CD14-positive monocyte (primary cell): ENCODE measurements at places on chromosomes 1 and 21.

DNA sequence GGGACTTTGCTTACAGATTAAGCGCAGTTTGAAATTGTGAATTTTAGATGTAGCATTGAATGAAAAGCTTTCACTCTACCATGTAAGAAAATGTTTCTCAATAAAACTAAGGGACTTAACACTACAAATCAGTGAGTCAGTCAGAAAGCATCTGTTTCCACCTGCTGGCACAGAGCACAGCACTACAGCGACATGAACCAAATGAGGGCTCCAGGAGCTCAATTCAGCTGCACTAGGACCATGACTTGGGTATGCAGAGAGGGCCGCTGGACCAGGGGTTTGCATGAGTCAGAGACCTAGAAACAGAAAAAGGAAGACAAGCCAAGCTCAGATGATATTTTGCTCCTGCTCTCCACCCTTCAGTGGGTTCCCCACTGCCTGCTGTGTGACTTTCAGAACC, 5.2 kb downstream of the SUSD4 start:
- DNase-seq, result no peak

GRCh38 chr1:9905010-9905409, 5.1 kb downstream of the CTNNBIP1 start:
- no peak for DNase-seq

DNA sequence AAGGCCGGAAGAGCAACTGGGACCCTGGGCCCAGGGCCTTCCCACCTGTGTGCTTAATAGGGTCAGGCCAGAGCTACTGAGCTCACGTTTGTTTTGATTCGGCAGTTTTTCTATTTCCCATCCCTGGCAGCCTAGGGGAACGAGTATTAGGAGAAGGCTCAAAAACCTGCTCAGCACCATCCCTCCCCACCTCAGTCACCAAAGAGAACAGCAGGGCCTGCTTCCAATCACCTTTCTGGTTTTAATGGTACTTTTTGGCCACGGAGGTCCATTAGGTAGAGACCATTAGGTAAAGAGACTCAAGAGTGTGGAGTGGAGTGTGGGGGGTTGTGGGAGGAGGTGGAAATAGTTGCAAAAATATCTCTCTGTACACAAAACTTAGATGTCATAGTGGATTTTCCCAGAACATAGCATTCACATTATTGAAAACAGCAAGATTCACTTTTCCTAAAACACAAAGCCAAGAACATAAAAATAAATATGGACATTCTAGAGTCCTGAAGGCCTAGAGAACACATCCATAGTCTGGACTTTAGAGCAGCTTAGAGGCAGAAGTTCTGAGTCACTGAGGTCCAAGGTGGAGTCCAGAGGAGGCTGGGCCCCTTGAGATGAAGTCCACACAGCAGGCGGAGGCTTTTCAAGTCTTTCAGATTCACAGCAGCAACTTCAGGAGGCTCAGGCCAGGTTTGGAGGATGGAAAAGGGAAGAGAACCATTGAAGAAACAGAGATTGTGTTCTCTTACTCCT, 19.5 kb downstream of the NUAK2 start:
- no peak for DNase-seq

DNA sequence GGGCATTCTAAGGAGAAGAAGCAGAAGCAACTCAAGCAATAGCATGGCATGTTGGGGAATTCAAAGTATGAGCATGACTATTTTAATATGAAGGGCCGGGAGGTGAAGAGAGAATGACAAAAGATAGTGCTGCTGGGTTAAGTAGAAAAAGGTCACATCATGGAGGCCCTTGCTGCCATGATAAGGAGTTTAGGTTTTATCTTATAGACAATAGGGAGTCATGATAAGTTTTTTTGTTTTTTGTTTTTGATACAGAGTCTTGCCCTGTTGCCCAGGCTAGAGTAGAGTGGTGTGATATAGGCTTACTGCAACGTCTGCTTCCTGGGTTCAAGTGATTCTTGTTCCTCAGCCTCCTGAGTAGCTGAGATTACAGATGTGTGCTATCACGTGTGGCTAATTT, 3.1 kb downstream of the BNIPL start:
- no peak for DNase-seq

DNA sequence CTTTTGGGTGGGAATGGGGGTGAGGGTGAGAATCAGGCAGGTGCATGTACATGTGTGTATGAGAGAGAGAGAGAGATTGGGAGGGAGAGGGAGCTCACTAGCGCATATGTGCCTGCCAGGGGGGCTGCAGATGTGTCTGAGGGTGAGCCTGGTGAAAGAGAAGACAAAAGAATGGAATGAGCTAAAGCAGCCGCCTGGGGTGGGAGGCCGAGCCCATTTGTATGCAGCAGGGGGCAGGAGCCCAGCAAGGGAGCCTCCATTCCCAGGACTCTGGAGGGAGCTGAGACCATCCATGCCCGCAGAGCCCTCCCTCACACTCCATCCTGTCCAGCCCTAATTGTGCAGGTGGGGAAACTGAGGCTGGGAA, 95.0 kb downstream of the EPHB2 start:
- no peak for DNase-seq

DNA sequence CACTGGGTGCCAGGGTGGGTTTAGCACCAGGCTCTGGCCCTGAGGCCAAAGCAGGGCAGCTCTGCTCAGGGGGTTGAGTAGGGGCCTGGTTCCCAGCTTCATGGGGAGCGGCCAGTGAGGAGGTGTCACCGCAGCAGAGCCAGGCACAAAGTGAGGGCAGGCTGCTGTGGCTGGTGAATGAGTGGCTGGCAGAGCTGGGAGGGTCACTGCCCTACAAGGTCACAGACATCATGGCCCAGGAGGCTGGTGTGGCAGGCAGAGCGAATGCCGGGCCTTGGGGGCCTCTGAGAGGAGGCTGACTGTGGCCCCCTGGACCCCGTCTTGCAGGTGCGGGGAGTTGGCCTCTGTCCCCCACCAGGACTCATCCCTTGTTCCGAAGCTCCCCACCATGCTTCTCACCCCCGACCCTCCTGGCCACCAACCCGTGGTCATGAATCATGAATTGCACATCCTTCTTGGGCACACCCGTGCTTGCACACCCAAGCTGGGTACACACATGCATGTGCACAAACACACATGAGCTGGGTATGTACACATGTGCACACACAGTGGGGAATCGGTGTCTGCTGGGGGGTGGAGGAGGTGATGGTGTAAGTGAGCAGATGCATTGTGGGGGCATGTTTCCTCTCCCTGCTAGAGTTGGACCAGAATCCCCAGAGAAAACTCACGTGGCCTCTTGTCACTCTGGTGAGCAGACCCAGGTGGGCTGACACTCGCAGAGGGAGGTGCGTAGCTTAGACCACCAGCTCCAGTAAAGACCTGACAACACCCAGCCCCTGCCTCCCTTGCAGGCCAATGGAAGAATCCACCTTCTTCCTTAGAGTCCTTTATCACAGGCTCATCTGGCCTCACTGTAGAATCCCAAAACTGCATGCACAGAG, 4.8 kb upstream of the GNB1 start:
- DNase-seq, result no peak
